ENCODE measurements at places on chromosomes 1 and 21.
A peak's percentile ranks its signal among the peaks of the same experiment; 100 is the strongest.

DNA sequence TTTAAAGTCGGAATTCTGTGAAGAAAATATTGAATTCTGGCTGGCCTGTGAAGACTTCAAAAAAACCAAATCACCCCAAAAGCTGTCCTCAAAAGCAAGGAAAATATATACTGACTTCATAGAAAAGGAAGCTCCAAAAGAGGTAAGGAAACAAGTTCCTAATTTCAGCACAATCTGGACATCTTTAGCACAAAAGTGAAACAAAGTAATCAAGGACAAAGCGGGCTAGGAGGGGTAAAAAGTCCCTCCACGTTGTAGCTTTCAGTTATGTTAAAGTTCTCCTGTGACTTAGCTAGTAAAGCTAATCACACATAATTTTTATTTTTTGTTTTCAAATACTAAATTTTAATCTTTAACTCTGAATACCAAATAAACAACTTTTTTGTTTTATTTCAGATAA lies 2.2 kb downstream of the RGS2 start:
- DNase-seq = no peak

DNA sequence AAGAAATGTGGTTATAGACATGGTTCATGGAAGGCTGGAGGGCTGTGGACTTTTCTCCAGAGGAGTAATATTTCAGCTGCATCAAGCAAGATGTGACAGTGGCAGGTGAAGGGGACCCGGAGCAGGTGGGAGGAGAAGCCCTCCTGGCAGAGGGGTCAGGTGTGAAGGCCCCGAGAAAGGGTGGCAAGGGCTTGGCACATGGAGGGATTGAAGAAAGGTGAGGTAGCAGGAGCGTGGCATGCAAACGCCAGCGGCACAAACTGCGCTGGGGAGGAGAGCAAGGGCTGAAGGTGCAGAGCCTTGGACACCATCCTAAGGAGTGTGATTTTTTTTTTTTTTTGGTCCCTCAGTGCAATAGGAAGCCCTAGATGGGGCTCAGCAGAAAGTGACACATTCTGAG lies 244.6 kb downstream of the TOMM20 start:
- no peak for DNase-seq

GRCh38 chr1:79059341-79059740 lies 52.8 kb upstream of the ADGRL4 start:
- no peak for DNase-seq

DNA sequence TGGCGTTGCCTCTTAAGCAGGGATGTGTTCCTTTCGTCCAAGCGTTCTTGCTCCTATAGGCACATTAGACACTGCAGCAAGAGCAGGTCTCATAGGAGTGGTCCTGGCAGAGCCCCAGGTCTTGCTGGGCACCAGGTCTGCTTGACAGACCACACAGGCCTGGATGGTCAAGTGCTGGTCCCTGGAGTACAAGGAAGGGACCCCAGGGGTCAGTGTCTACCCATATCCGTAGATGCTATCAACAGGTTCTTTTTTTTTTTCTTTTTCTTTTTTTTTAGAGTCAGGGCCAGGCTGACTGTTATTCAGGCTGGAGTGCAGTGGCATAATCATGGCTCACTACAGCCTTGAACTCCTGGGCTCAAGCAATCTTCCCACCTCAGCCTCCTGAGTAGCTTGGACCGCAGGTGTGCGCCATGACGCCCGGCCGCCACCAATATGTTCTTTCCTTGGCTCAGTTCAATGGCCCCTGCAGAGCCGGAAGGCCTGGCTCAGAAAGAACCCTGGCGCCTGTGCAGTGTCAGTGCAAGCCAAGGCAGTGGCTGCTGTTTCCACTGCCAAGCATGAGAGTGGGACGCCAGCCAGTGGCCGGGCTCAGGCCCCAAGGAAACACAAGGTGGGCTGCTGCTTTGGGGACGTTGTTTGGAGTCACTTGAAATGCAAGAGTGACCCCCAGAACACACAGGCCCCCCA lies 10.0 kb upstream of the TNFRSF8 start:
- no peak for DNase-seq

- DNase-seq = no peak
These were observed 876 bp downstream of the SLAMF8 start for GRCh38 chr1:159827549-159827948.

DNA sequence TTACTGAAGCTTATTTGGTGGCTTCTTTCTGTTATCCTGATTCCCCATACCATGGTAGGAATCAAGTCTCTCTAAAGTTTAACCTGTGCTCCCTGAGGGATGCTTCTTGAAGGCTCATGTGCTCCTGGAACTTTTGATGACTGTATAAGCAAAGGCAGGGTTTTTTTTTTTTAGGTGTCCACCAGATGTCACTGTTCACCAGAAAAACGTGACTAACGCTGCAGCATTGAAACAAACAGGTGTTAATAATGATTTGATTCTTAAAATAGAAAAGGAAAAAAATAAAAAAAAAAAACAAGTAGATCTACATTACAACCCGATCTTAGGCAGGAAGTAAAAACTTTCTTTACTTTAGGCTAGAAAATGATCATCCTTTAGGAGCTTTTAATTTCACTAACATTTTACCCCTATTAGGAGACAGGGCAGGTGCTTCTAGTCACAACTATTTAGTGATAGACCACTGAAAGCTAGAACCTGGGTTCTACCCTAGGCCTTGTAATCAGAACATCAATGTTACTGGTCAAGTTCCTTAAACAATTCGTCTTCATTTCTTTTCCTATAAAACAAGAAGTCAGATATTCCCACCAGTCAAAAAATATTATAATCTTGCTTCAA lies 223.0 kb downstream of the PLA2G4A start:
- peak; percentile 11 for DNase-seq

- no peak for DNase-seq
These were observed 109.0 kb downstream of the HIVEP3 start for GRCh38 chr1:41809692-41810091.

DNA sequence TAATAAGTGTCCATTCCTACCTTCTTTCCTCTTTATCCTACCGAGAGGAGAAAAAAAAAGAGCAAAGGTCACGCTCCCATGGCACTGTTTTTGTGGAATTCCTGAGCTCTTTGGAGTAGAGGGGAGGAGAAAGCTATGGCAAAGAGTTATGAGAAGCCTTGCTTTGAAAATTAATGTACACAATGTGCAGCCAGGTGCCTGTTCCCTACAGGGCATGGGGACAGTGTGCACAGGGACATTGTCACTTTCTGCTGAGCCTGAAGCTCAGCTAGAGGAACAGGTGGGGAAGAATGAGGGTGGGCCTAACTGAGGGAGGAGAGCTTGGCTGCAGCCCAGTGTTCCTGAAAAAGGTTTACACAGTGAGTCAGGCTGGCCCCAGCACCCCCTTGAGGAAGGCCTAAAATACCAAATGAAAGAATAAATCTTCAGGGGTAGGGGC lies 66.1 kb downstream of the PLXNA2 start:
- no peak for DNase-seq

DNA sequence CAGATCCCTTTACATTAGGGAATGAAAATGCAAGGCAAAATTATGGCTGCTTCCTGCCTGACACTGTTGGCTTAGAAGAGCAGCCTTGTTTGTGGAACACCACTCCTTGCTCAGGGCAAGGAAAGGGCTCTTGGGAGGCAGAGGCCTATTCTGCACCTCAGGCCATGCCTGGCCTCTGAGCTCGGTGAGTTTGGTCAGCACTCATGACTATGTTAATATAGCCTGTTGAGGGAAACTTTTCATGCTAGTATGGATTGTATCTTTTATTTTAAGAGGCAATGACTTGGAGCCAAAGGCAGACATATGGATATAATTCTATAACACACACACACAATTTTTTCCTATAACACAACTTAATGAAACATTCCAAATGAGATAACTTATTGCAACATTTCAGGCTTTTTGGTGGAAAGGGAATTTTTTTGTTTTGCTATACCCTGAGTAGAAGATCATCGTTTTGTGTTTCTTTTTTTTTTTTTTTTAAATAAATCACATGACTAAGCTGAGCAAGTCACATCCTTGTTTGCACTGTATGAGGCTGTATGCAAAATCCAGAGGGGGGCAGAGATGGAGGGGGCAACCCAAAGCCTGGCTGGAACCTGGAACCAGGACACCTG lies 5.6 kb upstream of the YRDC start:
- no peak for DNase-seq

- DNase-seq = no peak
These were observed 108.3 kb downstream of the SIPA1L2 start for GRCh38 chr1:232521660-232522059.

GRCh38 chr21:36976882-36977651 lies 10.6 kb upstream of the HLCS start:
- peak; percentile 57 for DNase-seq

GRCh38 chr1:151133018-151133806 lies 13.2 kb downstream of the SEMA6C start:
- no peak for DNase-seq

DNA sequence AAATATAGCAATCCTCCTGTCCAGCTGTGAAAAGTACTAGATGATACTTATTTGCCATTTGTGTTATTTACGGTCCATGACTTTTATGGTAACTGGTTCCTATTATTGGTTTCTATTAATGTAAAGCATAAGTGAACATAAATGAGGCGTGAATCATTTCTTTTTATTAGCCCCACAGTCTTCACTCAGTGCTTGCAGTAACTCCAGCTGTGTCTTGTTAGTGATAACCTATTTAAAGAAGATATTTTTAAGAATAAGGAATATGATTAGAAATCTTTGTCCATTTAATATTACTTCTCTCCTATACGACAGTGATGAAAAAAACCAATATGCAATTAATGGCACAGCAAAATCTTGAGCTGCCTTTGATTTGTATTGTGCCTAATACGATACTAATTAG lies 149.9 kb downstream of the SPATA17 start:
- DNase-seq = no peak

GRCh38 chr21:46144464-46145070 lies 10.8 kb downstream of the FTCD start:
- DNase-seq = no peak

DNA sequence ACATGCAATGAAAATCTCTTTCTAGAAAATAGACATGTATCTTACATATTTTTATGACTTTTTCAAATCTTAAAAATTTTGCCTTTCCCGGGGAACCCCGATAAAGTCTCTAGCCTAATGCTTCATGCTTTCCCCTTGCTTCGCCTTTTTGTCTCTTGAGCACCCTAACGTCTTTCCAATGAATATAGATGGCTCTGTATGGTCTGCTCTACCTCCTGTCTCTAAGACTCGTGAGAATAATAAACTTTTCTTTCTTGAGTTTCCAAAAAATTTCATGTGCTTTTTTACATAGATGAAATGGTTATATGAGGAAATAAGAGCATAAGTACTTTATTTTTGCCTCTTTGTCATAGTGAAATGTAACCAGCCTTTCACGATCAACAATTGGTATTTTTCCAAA lies 202.6 kb downstream of the PDE4B start:
- no peak for DNase-seq

- DNase-seq = no peak
These were observed 26.7 kb upstream of the GLIS1 start for GRCh38 chr1:53765657-53766056.

GRCh38 chr1:171743081-171743870 lies 1.4 kb upstream of the VAMP4 start:
- no peak for DNase-seq

DNA sequence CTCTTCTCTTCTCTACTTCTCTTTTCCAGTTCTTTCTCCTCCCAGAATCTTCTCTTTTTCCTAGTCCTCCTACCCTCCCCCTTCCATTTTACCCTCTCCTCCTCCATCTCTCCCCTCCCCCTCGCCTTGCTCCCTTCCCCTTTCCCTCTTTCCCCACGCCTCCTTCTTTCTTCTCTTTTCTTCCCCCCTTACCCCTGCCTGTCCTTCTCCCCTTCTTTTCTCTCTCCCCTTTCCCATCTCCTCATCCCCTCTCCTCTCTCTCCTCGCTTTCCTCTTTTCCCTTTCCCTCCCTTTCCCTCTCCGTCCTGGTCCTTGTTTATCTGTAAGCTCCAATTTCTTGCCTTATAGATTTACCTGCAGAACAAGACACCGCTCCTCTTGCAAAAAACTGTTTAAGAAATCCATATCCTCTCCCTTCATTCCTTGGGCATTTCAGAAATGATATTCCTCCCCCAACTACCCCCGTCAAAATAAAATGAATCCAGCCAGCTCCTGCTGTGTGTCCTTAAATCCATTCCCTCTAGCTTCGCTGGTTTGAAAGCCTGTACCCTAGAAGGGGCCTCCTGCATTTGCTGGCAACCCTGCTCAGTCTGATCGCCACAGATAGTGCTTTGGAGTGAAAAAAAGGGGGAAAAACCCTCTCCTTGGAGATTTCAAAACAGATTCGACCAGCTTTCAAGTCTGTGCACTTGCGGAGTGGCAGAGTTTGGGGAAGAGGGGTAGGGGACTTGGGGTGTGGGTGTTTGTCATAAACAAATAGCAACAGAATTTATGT lies 89.4 kb downstream of the PAPPA2 start:
- no peak for DNase-seq

GRCh38 chr1:173294843-173295242 lies 87.7 kb upstream of the TNFSF4 start:
- DNase-seq = no peak

GRCh38 chr1:119602169-119602568 lies 45.9 kb downstream of the ZNF697 start:
- no peak for DNase-seq

- no peak for DNase-seq
These were observed 24.2 kb upstream of the C1orf174 start for GRCh38 chr1:3924186-3924824.

DNA sequence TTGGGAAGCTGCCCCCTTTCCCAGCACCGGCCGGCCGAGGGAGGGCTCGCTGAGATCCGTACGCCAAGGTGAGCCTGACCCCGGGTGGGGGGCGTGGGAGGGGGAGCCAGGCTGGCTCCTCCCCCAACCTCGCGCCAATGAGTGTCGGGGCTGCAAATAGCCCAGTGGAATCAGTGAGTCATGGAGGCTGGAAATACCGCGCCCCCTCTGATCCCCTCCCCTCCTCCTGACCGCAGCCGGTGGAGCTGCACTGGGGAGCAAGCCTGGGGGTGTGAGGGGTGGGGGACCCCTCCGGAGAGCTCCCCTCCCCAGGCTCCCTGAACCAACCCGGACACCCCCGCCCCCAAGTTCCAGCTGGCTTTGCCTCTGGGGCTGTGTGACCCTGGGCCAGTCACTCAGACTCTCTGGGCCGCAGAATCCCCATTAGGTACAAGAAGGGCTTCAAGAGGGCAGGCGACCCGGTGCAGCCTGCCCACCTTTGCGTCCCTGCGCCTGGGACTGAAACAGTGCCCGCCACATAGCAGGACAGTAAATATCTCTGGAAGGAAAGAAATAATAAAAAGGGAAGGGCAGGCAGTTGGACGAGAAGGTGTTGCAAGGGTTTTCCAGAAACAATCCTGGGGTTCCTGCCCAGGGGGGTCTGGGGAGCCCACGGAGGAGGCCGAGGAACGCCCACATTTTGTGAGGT lies 4.5 kb downstream of the HSPB7 start:
- no peak for DNase-seq

GRCh38 chr1:154157520-154158306 lies 2.8 kb upstream of the NUP210L start:
- DNase-seq = no peak

GRCh38 chr1:15168479-15168878 lies 14.9 kb downstream of the TMEM51 start:
- DNase-seq = no peak

DNA sequence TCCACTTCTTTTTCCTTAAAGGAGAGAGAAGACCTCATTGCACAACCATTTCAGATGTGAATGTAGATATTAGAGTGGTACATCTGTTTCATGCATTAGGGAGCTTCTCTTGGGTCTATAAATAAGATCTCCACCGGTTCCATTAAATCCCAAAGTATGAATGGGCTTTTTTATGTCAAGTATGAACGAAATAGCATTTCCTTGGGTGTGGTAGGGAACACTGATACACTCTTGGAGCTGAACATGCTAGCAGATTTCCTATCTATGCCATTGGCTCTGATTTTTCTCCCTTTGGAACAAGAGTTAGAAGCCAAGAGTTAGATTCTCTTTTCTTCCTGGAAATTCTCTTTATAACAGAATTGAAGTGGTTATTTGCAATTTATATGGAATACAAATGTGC lies 245.6 kb upstream of the ADAMTS5 start:
- DNase-seq = no peak

GRCh38 chr1:230205719-230206198 lies 138.7 kb downstream of the GALNT2 start:
- no peak for DNase-seq
